ENCODE measurements at places on chromosomes 12 and 14.

DNA sequence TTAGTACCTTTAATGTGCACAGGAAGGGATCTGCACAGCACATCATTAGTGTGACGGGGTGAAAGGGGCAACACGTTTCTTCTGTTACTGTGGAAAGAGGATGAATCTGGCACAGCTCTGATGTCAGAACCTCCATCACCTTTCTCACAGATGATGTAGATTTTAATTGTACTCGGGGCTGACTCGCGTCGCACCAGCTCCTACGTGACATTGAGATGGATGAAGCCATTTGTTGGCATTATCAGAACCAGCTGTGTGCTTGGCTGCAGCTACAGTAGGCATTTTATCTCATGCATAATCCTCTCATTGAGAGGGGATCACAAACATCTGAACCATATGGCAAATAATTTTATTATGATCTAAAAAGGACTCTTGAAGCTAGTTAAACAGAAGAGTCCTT lies 173.6 kb downstream of the PDZRN4 start:
- DNase-seq, result no peak

DNA sequence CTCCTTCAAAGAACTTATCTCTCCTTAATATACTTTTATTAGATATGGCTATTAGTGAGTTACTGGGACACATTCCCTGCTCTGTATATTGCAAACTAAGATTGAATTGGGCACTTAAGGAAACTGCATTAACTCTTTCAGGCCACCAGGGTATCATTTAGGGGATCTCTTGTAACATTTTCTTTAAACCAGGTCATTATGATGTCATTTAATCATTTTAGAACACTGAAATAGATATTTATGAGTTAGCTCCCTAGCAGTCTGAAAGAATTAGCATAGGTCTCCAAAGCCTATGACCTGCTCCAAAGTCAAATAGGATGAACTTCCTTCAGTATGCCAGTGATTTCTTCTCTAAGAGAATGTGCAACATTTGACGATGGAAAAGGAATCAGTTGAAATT lies 506.9 kb downstream of the FOXG1 start:
- no peak for DNase-seq

GRCh38 chr14:77682158-77682553 lies 25.7 kb downstream of the ALKBH1 start:
- peak; percentile 23 for DNase-seq

- DNase-seq, result peak; percentile 52
Measured at GRCh38 chr14:100408350-100409002, 85.3 kb downstream of the SLC25A47 start.

DNA sequence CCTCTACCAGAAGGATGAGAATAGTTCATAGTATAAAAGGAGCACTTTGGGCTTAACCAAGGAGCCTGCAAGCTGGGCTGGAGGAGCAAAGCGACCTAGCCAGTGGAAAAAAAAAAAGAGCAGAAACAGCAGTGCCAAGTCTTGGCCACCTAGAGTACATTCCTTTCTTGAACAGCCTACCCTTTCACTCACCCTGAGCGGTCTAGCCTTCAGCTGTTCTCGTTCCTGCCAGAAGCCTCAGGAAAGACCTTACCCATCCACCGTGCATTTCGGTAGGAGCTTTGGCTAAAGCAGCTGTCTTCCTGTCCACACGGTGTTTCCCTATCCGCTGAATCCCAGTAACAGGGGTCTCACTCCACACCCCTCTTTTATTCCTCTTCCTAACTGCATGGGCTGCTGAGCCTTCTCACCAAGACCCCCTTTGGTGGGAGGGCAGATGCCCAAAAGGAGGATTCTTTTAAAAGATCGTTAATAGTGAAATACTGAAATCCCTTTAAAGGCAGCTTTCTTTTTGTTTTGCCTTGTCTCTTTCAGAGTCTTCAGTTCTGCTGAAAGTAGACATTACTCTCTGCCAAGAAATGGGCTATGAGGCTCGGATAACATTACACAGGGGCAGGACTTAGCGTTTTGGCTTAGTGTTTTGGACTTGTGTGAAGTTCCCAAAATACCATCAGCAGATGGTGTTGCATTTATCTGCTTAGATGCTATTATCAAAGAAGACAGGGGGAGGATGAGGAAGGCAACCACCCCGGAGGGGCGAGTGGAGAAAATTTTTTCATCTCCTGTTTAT lies 88.5 kb upstream of the METAP2 start:
- peak; percentile 21 for DNase-seq

- no peak for DNase-seq
Measured at GRCh38 chr12:96526110-96526509, 36.7 kb downstream of the CFAP54 start.

GRCh38 chr12:83691730-83692129 lies 1005.0 kb downstream of the TMTC2 start:
- no peak for DNase-seq

- DNase-seq, result no peak
Measured at GRCh38 chr14:103319422-103319821, 14.6 kb upstream of the EIF5 start.

GRCh38 chr14:95659990-95660385 lies 26.2 kb upstream of the TCL1B start:
- DNase-seq, result no peak

- DNase-seq, result no peak
Measured at GRCh38 chr12:13587721-13588390, 391.3 kb downstream of the EMP1 start.

DNA sequence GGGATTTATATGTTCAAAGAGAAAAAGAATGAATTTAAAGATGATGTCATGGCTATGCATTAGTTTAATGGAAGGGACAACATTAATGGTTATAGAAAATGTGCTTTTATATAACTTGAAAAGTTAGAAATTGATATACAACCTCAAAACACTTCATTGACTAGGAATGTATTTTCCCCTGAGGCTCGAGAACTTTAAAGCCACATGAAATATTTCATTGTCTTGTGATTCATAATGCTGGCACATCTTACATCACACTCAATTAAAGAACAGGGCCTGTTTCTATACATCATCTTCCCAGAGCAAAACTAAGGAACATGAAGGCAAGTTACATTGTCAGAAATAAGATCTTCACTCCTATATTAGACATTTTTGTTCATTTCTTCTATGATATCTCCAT lies 35.2 kb upstream of the PAWR start:
- no peak for DNase-seq

GRCh38 chr14:81400202-81400678 lies at the start of gene STON2:
TSS of gene STON2 (minus strand) at chr14:81400324. CDS start at chr14:81398382, 1,942 bp downstream.
- peak; percentile 79 for DNase-seq

GRCh38 chr14:102915292-102916110 lies 7.0 kb upstream of the AMN start:
- no peak for DNase-seq

- DNase-seq, result no peak
Measured at GRCh38 chr12:108187831-108188230, 58.7 kb downstream of the WSCD2 start.

DNA sequence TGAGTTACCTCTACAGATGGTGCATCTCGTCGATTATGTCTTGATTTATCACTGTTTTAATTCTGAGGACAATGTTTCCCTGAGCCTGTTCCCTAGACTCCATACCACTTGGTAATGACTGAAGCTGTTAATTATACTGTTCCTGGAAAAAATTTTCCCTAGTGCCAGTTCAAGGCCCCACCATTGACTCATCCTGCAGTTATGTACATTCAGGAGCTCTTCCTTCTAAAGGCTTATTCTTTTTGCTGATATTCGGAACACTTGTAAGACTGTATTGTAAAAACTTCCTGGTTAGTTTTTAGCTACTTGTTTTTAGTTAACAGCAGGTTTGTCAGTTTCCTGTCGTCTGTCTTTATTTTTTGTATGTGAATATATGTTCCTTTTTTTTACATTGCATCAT lies 30.4 kb upstream of the PPP2R5E start:
- DNase-seq, result peak; percentile 35

DNA sequence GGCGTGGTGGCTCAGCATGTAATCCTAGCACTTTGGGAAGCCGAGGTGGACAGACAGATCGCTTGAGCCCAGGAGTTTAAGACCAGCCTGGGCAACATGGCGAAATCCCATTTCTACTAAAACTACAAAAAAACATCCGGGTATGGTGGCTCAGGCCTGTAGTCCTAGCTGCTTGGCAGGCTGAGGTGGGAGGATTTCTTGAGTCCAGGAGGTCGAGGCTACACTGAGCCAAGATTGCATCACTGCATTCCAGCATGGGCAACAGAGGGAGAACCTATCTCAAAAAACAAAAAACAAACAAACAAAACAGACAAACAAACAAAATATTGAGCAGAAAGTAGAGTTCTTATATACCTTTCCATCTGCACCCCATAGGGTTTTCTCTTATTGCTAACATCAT lies 9.0 kb upstream of the SLC25A21 start:
- DNase-seq, result no peak

- DNase-seq, result no peak
Measured at GRCh38 chr12:102462386-102462785, 18.0 kb downstream of the IGF1 start.

GRCh38 chr12:93297536-93297935 lies 80.2 kb upstream of the NUDT4 start:
- DNase-seq, result no peak

DNA sequence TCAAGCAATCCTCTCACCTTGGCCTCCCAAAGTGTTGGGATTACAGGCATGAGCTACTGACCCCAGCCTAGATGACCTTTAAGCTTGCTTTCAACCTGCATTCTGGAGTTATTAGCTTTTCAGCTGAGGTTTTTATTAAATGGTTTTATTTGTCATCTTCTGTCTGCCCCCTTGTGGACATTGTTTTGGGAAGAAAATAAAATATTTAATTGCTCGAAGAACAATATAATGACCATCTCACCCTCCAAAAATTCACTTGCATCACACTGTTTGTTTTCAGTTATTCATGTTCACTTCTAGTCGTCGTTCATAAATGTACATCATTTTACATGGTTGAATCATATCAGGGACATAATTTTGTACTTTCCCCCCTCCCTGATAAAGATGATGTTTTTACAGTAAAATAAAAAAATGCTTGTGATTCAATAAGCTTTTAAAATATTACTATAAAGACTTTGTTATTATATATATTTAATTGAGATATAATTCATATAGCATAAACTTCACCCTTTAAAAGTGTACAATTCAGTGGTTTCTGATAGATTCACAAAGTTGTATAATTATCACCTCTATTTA lies 10.1 kb upstream of the SPATS2 start:
- DNase-seq, result no peak

GRCh38 chr14:92121207-92121669 lies 268 bp downstream of the NDUFB1 start:
- no peak for DNase-seq

GRCh38 chr14:68362846-68363245 lies 430.0 kb downstream of the ZFP36L1 start:
- DNase-seq, result no peak

DNA sequence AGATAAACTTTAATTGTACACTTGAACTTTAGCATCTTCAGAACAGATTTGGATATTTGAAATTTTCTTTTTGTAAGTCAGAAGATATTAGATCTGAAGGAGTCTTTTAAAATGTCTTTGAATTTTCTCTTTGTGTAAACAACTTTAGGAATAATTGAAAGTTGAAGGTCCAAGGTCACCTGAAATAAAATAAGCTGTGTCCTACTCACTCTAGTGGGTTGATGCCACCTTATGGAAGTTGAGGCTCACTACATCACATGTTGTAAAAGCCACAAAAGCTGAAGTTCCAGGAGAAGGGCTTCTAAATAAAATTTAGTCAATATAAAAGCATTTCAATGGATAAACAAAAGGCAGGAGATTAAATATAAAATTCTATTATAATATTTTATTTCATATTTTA lies 122.0 kb upstream of the ATXN7L3B start:
- DNase-seq, result peak; percentile 10

GRCh38 chr12:32402946-32403345 lies 3.6 kb downstream of the FGD4 start:
- no peak for DNase-seq

- DNase-seq, result no peak
Measured at GRCh38 chr12:65122703-65123102, 1.6 kb upstream of the WIF1 start.

- peak; percentile 86 for DNase-seq
Measured at GRCh38 chr12:8045952-8046944, 13.7 kb downstream of the FOXJ2 start.

DNA sequence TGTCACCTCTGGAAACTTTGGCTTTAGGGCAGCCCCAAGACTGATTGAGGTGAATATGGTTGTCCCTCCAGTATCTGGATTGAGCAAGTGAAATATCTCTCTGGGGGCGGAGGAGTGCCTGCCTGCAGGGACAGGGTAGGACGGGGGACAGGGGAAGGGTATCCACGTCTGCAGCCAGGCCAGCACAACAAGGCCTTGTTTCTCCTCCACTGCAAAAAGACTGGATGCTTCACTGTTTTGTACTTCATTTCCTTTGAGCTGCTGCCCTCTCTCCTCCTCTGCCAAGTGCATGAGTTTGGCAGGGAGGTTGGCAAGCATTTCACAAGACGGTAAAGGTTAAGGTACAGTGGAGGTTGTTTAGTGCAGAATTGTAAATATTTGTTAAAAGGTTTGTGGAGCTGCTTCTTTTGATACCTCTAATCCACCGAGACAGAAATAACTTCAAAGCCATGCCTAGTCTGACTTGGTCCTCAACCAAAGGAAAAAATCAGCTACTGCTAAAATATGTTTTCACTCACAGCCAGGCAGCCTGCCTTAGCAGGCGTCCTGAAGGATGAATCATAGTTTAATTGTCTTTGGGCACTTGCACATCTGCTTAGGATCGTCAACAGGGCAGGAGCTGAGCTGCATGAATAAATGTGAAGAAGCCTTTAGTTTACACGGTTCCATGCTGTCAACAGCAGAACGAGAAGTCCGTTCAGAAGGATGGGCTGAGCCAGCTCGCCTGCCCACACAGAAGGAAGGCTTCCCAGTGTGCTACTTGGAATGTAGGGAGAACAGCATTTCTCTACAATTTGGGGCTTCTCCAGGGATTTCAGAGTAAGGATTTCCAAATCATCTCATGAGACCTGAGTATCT lies 269.7 kb downstream of the TTC6 start:
- peak; percentile 34 for DNase-seq

DNA sequence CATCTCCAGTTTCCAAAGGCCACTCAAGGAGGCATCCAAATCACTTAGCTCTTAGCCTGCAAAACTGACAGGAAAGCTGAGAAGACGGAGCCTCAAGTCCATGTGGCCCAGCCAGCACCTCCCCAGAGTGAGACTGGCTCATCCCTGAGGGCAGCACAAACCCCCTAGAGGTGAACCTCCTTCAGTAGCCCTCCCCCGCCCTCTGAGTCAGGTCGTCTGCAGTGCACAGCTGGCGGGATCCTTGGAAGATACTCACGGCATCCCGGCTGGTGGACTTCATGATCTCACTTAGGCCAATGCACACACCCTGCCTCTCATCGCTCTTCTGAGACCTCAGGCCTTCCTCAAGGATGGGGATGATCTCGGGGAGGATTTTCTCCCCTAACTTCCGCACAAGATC lies 24.1 kb upstream of the RAB35 start:
- DNase-seq, result no peak

DNA sequence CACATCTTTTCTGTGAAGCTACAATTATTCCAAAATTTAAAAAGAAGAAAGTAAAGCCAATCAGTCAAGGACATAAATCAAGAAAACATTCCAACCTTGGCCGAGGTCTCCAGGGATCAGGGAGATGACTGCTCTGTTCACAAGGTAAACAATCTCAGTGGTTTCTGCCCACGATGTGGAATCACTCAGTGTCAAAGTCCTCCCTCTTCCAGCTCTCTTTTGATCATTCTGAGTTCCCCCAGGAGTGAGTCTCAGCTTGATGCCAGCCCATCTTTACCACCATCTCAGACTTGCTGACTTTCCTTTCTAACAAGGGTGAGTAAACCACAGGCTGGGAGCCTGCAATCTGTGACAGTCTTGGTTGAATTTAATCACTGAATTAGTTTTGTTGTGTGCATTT lies 4.8 kb upstream of the SERPINA9 start:
- peak; percentile 33 for DNase-seq
